ENCODE measurements at places on chromosomes 12 and 14.

DNA sequence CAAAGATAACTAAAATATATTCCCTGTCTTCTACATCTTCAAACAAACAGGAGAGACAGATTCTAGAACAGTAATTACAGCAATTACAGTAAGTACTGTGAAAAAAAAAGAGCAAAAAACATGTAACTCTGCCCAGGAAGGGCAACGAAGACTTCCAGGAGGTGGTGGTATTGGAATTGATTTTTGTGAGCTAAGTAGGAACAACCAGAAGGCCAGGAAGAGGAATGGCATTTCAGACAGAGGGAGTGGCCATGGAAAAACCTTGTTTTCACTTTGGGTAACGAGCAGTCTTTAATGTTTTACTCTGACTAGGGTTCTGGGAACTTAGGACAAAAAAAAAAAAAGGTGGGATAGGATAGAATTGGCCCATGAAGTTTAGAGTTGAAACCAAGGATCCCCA is 196.3 kb upstream of the PLEKHG7 start:
- DNase-seq: no peak

DNA sequence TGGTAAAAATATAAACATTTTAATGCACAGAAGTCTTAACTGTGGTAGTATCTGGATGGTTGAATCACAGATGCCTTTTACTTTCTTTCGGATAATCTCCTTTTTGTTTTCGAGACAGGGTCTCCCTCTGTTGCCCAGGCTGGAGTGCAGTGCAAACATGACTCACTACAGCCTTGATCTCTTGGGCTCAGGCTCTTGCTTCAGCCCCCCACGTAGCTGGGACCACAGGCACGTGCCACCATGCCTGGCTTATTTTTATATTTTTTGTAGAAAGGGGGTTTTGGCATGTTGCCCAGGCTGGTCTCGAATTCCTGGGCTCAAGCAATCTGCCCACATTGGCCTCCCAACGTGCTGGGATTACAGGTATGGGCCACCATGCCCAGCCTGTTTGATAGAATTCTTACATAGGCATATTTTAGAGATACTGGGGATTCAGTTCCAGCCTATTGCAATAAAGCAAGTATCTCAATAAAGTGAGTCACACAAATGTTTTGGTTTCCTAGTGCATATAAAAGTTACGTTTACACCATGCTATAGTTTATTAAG is 99.2 kb downstream of the SNAPC1 start:
- no peak for DNase-seq

GRCh38 chr12:28378736-28379135 is 188.5 kb downstream of the CCDC91 start:
- no peak for DNase-seq

DNA sequence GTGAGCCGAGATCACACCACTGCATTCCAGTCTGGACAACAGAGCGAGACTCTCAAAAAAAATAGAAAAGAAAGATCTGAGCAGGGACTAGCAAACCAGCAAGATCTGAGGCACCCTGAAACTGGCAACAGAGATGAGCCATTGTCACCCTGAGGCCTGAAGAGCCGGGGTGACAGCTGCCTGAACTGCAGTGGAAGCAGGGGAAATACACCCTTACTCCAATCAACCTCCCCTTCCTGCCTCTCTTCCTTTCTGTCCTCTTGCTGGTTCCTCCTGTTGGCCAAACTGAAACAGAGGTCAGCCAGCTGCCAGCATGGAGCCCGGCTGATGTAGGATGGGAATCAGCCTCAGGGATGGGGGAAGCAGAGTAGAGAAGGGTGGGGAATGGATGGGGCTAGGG is 192.0 kb downstream of the CHST11 start:
- no peak for DNase-seq

- no peak for DNase-seq
Measured at GRCh38 chr12:83613586-83614110, 926.9 kb downstream of the TMTC2 start.

- DNase-seq: peak; percentile 30
Measured at GRCh38 chr14:92603309-92604242, 90.0 kb downstream of the RIN3 start.

- no peak for DNase-seq
Measured at GRCh38 chr12:14910090-14910915, 24.6 kb upstream of the MGP start.

DNA sequence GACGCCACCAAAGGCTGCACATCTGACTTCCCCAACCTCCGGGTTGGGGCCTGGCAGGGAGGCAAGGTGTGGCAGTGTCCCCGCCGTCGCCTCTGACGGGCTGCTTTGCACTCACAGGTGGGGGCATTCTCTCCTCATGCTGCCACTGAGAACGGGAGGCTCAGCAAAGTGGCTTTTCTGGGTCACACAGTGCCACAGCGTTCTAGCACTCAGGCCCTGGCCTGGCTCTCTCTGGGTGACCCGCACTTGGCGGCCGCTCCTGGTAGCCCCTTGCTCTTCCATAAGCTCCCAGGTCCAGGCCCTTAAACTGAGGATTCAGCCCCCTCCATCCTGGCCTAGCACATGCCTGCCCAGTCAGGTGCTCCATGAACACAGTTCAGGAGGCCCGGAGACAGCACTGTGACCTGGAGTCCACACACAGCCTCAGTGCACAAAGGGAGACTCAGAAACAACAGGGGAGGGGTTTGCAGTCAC is 25.2 kb downstream of the SERPINA1 start:
- no peak for DNase-seq

GRCh38 chr12:52555577-52555976 is 2.6 kb upstream of the KRT71 start:
- no peak for DNase-seq
